ENCODE measurements at places on chromosomes 2 and 18. TPM values are rescaled to one million over a fixed set of nuclear protein-coding genes. Genes with fewer than 3 reads are reported as not detected.
A peak's percentile ranks its signal among the peaks of the same experiment; 100 is the strongest.

DNA sequence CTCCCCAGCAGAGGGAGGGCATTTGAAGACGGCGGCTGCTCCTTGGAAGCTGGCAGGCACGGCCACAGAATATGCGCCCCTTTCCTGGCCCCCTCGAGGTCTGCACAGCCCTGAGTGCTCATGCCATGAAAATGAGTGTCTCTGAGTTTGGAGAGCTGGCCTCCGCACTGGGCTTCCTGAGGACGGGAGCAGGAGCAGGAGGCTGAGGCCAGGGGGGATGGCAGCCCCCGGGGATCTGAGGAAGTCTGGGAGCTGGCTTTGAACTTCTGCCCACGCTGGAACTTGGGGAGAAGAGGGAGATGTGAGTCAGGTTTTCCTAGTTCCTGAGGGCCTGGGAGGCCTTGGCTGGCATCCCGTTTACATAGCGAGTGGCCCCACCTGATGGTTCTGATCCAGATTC, 47.0 kb downstream of the RRM2 start:
- no peak for DNase-seq

- DNase-seq = no peak
Observed at GRCh38 chr2:121595012-121595891, 54.0 kb downstream of the CLASP1 start.

DNA sequence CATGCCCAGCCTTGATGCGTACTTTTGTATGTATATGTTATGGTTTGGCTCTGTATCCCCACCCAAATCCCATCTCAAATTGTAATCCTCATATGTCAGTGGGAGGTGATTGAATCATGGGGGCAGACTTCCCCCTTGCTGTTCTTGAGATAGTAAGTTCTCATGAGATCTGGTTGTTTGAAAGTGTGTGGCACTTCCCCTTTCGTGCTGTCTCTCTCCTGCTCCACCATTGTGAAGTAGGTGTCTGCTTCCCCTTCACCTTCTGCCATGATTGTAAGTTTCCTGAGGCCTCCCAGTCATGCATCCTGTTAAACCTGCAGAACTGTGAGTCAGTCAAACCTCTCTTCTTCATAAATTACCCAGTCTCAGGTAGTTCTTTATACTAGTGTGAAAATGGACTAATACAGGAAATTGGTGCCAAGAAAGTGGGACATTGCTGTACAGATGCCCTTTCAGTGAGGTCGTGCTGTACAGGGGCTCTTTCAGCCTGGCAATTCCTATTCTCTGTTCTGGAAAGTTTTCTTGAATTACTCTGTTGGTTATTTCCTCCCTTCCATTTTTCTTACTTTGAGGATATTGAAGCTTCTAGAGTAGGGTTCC, 38.2 kb downstream of the KCMF1 start:
- DNase-seq = no peak

CSRNP3 gene
- 0.51 TPM for total RNA-seq

CNDP1 gene
- total RNA-seq = not detected

GRCh38 chr2:68250652-68251186, 1.6 kb downstream of the PPP3R1 start:
- DNase-seq = no peak

GRCh38 chr2:136118819-136119716, 1.1 kb upstream of the CXCR4 start:
- no peak for DNase-seq

DNA sequence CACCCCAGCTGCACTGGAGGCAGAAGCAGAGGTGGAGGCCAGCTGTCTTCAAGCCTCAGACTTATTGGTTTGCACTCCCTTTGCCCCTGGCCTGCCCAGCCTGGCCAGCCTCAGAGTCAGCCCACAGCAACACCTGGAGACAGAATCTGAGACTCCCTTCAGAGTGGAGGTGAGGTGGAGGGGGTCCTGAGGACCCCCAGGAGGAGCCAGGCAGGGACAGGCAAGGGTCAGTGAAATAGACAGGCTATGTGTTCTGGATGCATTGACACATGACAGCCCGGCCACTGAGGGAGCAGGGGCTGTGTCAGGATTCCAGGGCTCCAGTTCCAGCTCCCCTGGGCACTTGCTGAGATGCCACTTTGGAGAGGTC, 309.7 kb downstream of the MYCN start:
- no peak for DNase-seq

PIEZO2 gene
- 3.1 TPM for total RNA-seq

TDRD15 gene
- 0.06 TPM for total RNA-seq

DNA sequence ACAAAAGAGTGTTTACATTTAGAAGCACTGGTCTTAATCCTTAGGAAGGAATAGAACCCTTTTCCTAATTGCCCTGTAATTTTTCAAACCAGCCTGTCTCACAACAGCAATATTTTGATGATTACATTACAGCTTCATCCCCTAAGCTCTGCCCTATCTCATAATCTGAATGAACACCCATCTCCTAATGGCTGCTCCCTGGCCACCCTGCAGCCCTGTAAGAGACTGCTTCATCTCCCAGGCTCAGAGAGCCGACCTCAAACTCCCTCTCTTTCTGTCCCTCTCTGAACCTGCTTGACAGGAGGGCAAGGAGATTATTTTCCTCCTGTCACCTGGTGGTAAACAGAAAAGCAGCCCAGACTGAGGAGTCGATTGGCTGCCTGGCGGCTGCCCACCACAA, 107.8 kb downstream of the MAIP1 start:
- DNase-seq = no peak

- no peak for DNase-seq
Observed at GRCh38 chr18:9824474-9824832, 61.3 kb upstream of the TXNDC2 start.

AMER3 gene
- total RNA-seq = not detected

DNA sequence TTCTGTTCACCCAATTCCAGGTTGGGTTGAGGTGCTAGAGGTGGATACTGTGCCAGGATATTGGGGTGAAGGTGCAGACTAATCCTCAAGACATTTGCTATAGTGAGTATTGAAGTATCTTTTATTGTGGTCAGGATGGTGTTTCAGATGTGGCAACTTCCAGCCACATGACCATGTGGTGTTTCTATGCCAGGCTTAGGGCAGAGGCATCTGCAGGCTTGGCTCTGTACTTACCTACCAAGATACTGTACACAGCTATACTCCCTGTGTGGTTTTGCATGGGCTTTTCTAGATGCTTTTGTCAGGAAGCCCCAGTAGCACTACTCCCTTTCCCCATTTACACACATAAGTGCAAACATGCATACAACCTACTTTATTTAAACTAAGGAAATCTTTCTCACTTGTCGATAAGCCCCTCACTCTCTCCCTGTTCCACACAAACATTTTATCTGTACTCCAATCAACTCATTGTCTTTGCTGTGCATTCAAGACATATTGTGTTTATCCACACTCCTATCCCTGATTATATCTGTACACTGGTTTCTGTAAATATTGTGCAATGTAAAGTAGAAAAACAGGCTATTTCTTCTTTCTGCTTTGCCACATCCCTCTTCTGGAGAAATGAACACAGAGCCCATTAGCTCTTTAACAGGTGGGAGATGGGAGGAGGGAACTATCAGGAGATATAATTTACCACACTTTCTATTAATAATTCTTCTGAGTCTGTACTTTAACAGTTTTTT, 12.3 kb downstream of the ARL6IP6 start:
- DNase-seq = no peak

- DNase-seq = no peak
Observed at GRCh38 chr2:118112771-118113334, 24.6 kb downstream of the INSIG2 start.

DNA sequence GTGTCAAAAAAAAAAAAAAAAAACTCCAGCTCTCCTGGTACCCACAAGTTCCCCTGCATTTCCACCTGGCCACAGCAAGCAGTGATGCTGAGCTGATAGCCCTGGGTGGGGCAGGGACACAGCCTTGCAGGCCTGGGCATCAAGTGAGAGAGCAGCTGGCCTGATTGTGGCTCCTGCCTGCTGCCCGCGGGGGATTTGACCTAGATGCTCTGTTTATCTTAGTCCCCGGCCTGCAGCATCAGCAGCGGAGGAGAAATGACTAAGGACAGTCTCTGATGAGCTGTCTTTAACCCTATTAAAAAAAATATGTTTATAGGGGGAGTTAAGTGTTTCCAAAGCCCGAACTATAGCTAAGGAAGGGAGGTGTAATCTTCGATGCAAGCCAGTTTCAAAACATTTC, 102.6 kb downstream of the MTCL1 start:
- no peak for DNase-seq

- DNase-seq = no peak
Observed at GRCh38 chr2:157304811-157305722, 20.6 kb downstream of the ERMN start.

PLGLB1 gene
- not detected for total RNA-seq

DNA sequence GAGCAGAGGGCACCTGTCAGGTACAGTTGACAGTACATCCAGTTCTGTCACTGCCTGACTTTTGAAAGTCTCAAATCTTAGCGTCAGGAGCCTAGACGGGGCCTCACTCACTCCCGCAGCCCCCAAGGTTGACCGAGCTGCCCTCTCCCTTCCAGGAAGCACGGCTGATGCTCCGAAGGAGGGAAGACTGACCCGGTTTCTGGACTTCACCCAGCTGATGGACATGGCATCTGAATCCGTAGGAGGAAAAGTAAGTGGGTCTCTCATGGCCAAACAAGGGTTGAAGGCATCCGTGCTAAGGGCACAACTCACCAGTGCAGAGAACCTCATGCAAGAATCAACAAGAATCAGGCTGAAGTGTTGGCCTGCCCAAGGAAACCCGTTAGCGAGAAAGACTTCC, 12.9 kb downstream of the ALLC start:
- peak; percentile 57 for DNase-seq

Data from mesenteric fat pad (tissue), 1 donor.